ENCODE measurements at places on chromosomes 2 and 18.

GRCh38 chr2:223789423-223789822 is 48.0 kb downstream of the AP1S3 start:
- DNase-seq, result no peak

DNA sequence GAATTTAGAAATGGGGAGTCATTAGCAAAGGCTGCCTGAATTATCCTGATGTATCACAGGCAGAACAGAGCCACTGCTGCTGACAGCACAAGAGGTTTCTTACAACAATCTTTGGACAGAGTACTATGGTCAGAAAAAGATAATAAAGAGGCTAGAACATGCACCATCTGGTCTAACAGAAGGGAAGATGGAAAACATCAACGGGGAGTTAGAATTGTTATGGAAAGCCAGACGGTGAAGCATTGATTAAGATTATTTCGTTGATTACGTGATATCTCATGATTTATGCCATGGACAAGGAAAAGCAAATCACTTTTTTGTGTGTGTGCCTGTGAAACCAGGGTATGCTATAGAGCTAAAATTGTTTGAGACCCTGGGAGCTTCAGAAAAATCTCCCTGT is 409.4 kb upstream of the ETAA1 start:
- DNase-seq, result no peak

- no peak for DNase-seq
These were observed 6.3 kb downstream of the THNSL2 start for GRCh38 chr2:88176352-88176984.

DNA sequence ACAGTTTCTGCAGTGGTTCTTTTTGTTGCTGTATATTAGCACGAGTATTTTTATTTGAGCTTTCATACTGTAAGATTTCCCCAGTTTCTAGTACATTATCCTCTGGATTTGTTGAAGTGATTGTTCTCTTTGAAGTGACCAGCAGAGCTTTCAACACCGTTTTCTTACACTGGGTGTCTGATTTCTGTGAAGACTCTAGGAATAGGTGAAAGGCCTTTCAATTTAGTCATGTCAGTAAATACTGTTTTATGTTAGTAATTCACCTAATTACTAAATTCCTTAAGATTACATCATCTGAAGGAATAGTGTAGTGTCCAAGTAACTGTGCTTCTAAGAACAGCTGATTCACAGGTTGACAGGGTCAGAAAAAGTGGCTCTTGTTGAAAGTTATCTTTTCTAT is 2.3 kb downstream of the PPM1B start:
- DNase-seq, result no peak

GRCh38 chr18:33424266-33424946 is 16.1 kb downstream of the CCDC178 start:
- DNase-seq, result no peak

- peak; percentile 42 for DNase-seq
These were observed 88.0 kb downstream of the C1D start for GRCh38 chr2:67974559-67975430.

DNA sequence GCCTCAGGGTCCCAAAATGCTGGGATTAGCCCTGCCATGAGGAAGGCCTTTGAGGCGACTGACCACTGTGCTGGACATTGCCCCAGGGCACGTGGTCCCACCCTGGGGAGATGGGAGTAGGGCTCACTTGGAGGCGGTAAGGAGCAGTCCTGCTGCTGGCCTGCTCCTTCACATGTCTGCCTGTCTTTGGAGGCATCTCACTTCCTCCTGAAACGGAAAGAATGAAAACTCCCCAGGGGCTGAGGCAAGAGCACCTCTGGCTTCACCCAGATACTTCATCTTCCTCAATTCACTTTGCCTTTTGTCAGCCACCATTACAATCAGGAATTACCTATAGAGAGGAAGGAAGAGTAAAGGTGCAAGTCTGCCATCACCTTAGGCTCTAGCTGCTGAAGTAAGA is 59.9 kb upstream of the GATA6 start:
- DNase-seq, result no peak

DNA sequence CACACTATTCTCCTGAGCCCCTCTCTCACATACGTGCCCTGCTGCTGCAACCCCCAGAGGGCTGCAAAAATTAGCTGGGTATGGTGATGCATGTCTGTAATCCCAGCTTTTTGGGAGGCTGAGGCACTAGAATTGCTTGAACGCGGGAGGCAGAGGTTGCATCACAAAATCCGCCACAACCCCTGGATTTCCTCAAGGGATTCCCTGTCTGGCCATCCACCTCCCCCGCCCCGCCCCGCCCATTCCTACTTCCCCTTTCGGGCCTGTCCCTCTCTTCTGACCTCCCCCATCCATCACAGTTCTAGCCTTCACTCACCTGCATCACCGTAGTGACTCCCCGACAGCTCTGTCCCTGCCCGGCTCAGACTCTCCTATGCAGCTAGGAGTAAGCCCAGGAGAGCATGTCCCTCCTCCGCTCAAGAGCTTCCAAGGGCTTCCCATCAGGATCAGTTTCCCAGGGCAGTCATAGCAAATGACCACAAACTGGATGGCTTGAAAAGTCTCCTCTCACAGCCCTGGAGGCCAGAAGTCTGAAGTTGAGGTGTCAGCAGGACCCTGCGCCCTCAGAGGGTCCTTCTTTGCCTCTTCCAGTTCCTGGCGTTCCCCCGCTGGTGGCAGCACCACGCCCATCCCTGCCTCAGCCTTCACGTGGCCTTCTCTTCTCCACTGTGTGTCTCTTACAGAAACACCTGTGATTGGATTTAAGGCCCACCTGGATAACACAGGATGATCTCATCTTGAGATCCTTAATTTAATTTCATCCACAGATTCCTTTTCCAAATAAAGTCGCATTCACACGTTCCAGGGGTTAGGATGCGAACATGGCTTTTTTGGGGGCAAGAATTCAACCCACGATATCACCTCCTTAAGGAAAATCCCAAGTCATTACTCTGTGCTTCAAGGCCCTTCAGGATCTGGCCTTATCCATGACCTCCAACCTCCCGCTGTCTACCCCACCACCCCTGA is 58.5 kb downstream of the HS1BP3 start:
- DNase-seq, result peak; percentile 2

DNA sequence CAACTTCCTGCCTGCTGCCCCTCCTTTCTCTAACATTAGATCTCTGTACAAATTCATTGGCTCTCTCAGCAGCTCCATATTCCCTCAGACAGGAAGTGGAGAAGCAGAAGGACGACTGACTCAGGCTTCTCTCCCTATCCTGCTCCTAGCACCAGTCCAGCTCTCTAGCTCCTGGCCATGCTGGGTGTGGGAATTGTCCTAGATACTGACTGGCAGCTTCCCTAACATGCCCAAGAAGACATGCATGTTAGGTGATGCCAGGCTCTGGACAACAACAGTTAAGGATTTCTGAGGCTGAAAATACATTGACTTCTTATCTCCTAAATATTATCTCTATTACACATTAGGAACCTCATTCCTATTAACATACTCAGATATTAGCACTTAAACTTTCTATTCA is 292.9 kb downstream of the IKZF2 start:
- DNase-seq, result no peak

DNA sequence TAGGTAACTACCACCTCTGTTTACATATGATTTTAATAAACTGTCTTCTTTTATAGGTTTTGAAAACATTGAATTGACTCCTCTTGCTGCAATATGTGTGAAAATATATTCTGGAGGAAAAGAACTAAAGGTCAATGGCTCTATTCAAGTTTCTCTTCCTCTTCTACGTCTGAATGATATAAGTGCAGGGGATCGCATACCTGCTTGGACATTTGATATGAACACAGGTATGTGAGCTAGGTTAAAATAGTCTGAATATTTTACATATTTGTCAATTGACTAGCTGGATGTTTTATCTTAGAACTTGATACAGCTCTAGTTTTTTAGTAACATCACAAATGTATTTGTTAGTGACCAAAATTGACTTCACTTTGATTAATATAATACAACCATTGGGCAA is 57.2 kb downstream of the FAM171B start:
- no peak for DNase-seq

DNA sequence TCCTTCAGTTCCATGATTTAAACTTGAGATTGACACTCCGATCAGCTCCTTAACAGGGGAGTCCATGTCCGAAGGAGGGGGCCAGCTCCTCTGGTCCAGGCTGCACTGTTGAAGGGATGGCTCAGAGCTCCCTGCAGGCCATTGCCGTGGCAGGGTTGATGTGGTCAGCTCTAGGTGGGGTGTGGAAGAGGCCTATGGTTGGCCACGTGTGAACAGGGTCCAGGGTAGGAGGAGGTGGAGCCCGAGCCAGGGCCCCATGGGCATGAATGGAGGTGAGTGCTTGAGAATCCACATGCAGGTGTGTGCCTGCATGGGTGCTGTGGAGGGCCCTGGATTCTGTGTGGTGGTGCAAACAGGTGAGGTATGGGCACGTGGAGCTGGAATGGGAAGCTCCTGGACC is 1.1 kb downstream of the SPEG start:
- DNase-seq, result no peak

DNA sequence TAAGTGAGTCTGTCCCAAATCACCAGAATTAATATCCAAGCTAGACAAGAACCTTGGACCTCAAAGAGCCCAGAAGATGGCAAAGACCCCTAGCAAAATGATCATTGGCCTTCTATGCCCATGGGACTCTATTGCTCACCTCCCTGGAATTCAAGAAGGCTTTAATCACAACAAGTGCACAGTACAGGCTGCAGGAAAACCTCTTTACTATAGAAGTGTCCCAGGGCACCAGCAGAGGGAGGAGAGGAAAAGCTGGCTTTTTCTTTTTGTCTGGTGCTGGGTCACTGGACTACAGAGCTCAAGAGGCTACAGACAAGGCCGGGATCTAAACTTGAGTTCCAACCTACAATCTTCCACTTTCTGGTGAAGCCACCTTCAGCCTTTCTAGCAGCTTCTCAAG is 88.3 kb upstream of the PPP1CB start:
- peak; percentile 50 for DNase-seq

DNA sequence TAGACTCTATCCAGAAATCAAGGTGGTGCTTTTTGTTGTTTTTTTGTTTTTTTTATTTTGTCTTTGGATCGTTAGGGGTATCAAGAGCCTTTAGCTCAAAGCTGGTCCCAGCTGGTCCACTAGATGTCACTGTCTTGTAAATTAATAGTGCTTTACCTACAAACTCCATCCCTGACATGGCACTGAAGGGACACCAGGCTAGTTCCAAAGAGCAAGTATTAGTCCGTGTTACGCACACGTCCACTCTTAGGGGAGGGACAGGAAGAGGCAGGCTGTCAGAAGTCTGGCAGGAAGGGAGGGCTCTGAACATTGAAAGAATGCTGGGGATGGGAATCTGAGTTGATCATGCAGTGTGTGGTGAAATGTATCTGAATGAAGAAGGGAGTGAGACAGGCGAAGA is 85.9 kb upstream of the CCBE1 start:
- no peak for DNase-seq

DNA sequence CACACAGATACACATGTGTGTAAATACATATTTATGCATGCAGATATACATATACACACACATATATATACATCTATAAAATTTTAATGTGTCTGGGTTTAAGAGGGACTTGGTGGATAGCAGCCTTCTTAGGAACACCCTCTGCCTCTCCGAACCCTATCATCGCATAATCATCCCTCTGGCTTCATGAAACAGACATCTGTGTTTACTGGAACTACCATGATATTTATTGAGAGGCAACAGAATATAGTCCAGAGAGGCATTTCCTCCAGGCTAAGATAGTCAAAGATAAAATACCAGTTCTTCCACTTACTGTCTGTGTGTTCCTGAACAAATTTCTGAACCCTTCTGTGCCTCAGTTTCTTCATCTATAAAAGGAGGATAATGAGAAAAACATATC is 239.0 kb upstream of the FANCL start:
- no peak for DNase-seq

GRCh38 chr18:76721207-76721996 is 101.0 kb upstream of the ZNF236 start:
- DNase-seq, result no peak

GRCh38 chr2:173414823-173415322 is 60.2 kb downstream of the CDCA7 start:
- no peak for DNase-seq

GRCh38 chr18:75088021-75088506 is 120.9 kb downstream of the PTGR3 start:
- DNase-seq, result no peak

- DNase-seq, result no peak
These were observed 53.5 kb upstream of the ITGB6 start for GRCh38 chr2:160253440-160254188.

DNA sequence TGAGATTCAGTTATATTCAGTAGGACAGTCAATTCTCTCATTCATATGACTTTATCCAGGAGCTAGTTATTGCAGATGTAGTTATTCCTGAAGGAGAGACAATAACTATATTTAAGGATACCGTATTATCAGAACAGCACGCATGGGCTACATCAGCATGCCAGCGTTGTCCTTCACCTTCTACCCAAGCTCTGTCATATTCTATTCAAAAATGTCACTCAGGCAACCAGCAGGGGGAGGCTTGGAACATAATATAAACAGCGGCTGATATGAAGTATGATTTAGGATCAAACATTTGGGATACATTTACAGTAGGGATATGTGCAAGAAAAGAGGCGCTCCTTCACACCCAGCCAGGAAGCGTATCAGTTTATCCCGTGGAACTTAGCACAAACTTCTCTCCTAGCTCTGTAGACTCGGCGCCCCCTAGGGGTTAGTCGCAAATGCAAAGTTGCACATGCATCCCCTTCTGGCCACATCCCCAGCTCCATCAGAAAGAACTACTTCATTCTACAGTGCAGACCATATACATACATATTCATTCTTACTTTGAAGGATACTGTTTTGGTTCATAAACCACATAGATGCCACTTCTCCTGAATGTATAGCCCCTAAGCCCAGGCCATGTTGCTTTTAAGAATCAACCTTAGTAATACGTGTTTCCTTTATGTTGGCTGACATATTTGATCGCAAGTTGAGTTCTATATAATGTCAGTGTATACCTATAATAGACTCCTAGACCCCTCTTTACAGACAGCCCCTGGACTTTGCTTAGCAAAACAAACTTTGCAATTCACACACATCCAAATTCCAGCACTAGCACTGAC is 759.4 kb downstream of the ADCYAP1 start:
- peak; percentile 4 for DNase-seq

- no peak for DNase-seq
These were observed 66.5 kb downstream of the AGAP1 start for GRCh38 chr2:235560345-235560744.

- DNase-seq, result no peak
These were observed 61.3 kb upstream of the CSRNP3 start for GRCh38 chr2:165408186-165408585.

DNA sequence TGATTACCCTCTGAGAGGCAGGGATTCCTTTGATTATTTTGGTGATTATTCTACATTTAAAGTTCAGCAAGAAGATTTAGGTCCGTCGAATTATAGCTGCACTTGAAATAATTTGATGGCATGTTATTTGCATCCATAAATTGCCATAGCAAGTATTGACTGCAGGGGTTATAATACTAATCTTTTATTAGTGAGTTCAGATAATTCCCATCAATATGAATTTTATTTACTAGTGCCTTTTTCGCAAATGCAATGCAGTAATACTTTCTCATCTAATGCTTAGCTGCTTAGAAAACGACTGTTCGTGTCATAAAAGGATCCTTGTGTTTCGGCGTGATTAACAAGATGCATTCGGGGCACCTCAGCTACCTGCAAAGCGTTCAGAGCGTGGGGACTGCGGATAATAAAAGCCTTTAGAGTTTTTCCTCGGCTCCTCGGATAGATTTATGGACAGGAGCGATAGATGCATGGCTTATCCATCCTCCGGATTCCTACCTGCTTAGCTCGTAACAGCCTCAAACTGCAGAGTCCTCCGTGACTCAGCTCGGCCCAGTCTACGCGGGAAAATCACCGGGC is 2.5 kb upstream of the GBX2 start:
- no peak for DNase-seq

GRCh38 chr2:64762301-64762997 is 108.7 kb upstream of the SERTAD2 start:
- DNase-seq, result no peak
